ENCODE measurements at places on chromosomes 4 and X.
A peak's percentile ranks its signal among the peaks of the same experiment; 100 is the strongest.

DNA sequence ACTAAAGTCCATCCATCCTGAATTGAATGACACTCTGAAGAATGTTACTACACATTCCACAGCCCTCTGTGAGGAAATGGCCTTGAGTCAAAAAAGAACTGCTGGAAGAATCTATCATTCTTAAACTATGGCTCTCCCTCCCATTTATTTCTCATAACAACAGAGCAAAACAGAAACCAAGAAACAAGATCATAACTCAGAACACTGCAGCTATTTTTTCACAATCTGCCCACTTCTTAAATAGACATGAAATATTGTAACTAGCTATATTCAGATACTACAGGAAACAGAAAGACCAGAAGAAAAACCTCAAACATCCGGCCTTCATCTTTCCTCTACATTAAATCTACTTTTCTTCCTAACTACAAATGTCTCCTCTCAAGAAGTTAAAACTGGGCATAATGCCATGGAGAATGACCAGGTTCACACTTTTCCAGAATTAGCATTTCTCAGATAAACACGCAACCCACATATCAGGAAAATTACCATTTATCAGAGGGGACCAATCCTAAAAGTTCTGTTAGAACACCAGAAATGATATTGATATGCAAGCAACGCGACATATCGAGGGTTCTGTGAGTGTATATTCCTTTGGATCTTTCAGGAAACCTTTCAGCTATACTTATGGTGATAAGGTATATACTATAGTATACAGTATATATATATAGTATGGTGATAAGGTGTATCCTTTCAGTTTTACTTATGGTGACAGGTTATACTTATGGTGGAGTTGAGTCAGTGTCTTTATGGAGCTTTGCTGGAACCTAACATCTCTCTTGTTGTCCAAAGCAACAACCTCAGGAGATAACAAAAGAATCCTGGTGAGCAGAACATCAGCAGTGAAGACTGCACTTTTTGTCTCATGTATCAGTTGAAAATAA is 60.4 kb upstream of the IRF2 start:
- DNase-seq: peak; percentile 71

DNA sequence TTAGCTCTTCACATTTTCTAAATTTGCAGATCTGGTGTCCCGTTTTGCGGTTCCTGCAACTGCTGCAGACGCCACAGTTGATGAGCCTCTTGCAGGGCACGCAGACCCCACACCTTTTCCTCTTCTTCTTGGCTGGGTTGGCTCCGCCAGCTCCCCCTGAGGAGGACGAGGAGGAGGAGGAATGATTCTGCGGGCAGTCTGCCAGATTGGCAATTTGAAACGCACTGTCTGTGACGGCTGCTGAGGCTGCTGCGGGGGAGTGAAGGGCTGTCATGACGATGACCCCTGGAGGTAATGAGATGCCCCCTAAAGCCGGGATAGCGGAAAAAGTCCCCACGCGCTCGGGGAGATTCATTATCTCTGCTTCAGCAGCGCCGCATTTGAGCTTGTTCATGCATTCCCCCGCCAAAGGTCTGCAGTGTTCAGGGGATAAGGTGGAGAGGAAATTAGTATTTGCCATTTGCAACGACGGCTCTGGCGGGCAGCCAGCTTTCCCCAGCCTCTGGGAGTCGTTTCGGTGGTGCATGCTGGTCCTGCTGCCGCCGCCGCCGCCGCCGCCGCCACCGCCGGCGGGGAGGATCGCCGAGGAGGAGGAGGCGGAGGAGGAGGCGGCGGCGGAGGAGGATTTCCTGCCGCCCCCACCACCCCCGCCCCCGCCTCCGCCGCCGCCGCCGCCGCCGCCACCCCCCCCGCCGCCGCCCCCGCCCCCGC is 3.8 kb downstream of the CXXC4 start:
- peak; percentile 47 for DNase-seq

GRCh38 chr4:185512516-185512915 is 22.8 kb downstream of the PDLIM3 start:
- DNase-seq: no peak

DNA sequence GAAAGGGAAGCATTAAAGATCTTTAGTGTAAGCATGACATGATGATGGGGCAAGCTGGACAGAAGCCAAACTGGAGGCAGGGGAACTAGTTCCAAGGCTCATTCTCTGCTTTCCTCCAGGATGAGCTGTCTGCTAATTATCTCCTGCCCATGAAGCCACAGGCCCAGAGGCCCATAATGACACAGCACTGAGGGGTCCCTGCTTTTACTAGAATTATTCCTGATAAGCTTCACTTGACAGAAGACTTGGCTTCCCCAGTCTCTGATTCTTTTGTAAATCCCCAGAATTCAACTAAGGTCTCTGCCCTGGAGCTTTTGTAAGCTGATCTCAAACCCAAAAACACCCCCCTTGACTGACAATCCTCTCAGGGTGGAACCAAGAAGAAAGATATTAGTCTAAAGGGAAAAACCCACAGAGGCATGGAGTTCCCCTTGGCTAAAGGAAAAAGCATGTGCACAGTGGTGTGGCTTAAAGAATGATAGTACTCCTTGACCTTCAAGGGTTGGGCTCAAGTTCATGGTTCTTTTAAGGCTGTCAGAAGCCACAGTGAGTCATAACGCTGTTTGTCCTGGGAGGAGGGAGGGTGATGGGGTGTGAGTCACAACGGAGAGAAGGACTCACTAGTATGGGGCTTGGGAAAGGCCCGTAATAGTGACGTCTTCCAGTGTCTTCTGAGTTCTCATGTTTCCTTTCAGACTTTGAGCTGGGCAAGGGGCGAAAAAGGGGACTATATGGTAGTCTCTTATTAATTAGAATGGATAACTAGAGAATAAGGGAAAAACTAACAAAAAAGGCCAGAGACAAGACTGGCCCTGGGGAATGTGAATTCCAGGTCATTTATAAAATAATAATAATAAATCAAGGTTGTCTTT is 146.0 kb upstream of the CPEB2 start:
- DNase-seq: peak; percentile 25

DNA sequence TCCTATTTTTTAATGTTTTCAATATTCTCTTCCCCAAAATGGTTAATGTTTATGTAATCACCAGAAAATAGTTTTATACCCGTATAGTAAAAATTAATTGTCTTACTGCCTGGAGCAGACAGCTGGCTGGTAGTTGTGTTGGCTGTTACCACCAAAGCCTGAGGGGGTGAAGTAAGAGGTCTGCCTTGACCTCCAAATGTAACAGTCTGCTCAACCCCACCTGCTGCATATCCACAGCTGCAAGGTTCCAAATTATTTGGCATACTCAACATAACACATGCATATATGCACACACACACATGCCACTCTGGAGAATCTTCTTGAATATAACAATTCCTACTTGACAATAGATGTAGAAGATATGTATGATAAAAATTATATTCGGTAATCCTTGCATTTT is 624.3 kb downstream of the ADGRL3 start:
- no peak for DNase-seq

GRCh38 chr4:28436191-28437080 is 1575.8 kb downstream of the STIM2 start:
- DNase-seq: no peak

- no peak for DNase-seq
These were observed 47.6 kb downstream of the METTL14 start for GRCh38 chr4:118732591-118733330.

DNA sequence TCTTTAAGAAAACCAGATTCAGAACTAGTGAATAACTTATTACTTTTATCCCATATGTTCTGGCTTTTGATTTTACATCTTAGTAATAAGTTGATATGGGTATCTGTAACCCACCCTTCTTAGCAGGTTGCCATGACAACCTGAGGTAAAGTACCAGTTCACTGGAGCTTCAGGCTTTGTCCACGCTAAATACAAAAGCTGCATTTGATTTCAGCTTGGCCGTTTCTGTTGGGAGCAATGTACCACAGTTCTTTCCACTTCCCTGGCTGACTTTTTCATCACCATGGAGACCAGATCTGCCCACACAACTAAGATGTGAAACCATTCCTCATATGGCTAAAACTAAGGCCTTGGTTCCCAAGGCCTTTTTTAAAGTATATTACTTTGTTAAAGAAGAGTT is 26.1 kb downstream of the KLHL34 start:
- DNase-seq: no peak

- DNase-seq: no peak
These were observed 64.9 kb downstream of the ANKRD50 start for GRCh38 chr4:124647599-124647998.

GRCh38 chrX:66633541-66633940 is 5.3 kb downstream of the EDA2R start:
- DNase-seq: no peak
